Activated CD4-positive, alpha-beta T cell treated with anti-CD3 and anti-CD28 coated beads for 24 hours (primary cell): ENCODE measurements at places on chromosomes 11 and 22.
A peak's percentile ranks its signal among the peaks of the same experiment; 100 is the strongest.

DNA sequence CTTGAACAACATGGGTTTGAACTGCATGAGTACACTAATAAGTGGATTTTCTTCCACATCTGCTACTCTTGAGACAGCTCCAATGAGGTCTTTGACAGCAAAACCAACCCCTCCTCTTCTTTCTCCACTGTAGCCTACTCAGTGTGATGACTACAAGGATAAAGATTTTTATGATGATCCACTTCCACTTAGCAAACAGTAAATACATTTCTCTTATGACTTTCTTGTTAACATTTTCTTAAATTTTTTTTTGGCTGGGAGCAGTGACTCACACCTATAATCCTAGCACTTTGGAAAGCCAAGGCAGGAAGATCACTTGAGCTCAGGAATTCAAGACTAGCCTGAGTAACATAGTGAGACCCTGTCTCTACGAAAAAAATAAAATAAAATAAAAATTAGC is 9.9 kb upstream of the EIF4G2 start:
- no peak for DNase-seq

DNA sequence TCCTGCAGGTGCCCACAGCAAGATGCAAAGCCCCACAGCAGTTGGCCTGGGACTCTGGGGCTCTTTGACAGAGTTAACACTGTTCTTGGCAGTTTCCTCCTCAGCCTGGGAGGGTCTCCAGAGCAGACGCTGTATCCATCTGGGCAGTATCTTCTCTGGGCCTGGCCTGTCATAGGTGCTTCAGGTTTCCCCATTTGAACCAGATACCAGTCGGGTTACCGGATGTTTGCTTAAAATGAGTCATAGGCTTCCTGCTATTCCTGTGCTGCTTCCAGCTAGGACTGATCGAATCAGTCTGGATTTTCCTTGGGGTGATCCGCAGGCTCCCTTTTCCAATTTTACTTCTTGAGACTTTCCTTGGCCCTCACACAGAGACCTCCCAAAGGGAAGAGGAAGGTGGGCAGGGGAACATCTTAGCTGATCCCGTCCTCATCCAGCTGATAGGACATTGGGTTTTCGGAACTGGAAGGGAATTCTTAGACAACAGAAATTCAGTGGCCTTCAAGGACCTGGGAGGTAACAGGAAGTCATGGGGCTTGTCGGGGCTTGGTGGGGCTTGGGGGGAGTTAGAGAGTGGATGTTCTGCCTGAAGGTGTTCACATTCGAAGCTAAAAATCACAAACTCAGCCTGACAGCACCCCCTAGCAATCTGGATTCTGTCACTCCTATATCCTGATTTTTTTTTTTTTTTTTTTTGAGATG is 2.4 kb upstream of the RANGAP1 start:
- no peak for DNase-seq

GRCh38 chr11:66958956-66959274 is 732 bp upstream of the PC start:
- peak; percentile 4 for DNase-seq

DNA sequence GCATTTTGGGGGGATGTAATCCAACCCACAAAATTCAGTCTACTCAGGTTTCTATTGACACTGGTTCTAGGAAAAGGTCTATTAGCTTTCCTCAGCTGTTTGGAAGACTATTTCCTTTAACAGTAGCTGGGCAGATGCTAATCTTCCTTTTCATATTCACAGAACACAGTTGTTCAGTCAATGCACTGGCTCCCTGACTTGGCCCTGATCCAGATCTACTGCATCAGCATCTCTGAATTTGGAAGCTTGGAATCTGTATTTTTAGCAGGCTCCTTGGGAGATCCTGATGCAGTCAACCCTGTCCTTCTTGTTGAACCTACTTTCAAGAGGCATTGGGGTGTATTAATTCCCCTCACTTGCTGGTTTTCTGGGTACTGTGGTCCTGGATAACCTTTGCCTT is 6.3 kb downstream of the HTATIP2 start:
- no peak for DNase-seq

GRCh38 chr22:49286181-49286760 is 541.4 kb downstream of the BRD1 start:
- DNase-seq: no peak

DNA sequence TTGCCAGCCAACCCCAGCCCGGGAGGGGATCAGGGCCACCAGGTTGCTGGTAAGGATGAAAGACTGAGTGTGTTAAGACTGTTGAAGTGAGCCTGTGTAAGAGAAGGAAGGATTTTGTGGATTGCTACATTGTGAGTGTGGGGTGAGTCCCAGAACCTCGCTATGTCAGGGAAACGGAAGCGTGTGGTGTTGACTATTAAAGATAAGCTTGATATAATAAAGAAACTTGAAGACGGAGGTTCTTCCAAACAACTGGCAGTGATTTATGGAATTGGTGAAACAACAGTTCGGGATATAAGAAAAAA is 627 bp downstream of the JRKL start:
- DNase-seq: no peak

DNA sequence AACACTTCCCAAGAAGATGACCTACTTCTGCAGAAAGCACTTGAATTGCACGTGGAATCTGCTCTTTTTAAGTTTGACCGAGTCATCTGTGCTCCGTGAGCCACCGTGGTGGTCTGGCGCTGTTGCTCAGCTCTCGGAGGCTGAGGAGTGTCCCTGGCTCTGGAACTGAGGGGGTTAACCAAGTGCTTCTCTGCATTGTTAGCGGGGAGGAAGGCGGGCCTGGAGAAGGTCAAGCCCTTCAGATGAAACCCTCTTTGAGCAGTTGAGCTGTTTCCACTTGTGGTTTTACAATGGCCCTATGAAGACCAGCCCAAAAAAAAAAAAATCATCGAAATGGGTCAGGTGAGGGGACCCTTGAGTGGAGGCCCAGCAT is 286.4 kb downstream of the NTM start:
- DNase-seq: no peak

DNA sequence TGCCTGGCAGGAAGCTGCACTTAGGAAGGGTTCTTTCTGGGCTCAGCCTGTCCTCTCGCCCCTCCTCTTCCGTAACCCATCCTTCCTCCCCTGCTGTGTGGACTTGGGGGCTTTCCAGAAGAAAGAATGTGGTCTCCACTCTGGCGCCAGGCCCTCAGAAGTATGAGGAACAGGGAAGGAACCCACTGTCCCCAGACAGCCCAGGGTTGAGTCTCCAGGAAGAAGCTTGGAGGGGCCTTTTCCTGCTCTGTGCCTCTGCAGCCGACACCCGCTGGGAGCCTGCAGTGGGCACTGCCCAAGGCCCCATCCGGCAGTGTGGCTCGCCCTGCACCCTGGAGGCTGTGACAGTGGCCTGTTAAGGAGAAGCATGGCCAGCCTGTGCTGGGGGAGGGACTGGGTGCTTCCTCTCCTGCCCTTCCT is 112.6 kb downstream of the ST3GAL4 start:
- no peak for DNase-seq

GRCh38 chr11:129637473-129637872 is 178.2 kb upstream of the TMEM45B start:
- DNase-seq: no peak

DNA sequence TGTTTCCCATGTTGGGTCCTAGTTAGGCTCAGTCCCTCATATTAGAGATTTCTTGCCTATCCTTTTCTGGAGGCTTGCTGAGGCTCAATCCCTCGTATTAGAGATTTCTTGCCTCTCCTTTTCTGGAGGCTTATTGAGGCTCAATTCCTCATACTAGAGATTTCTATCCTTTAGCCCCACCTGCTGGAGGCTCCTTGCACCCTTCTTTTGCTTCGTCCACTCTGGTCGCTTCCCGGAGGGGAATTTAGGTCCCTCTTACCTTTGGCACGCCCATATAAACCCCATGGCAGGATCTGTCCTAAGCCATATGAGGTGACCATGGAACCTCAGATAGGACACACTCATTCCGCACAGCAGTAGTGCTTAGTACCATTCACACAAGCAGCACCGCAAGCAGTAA is 15.9 kb downstream of the CYP2D6 start:
- DNase-seq: no peak

- no peak for DNase-seq
These were observed 215.4 kb downstream of the METTL15 start for GRCh38 chr11:28323621-28324020.

- no peak for DNase-seq
These were observed 330.8 kb upstream of the MTNR1B start for GRCh38 chr11:92638678-92639077.

DNA sequence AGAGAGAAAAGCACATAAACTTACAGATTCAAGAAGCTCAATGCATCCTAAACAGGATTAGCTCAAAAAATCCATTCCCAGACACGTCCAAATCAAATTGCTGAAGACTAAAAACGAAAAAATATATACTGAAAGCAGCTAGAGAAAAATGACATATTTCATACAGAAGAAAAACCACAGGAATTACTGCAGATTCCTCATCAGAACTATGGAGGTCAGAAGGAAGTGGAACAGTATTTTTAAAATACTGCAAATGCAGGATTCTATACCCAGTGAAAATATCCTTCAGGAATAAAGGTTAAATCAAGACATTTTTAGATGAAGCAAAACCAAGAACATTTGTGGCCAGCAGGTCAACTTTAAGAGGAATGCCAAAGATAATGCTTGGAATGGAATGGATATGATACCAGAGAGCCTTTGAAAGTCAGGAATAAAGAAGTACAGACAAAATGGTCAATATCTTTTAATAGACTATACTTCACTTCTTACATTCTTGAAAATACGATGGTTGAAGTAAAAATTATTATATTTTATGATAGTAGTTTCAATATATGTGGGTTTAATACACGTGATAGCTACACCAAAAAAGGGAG is 352.9 kb downstream of the CTTN start:
- DNase-seq: no peak

DNA sequence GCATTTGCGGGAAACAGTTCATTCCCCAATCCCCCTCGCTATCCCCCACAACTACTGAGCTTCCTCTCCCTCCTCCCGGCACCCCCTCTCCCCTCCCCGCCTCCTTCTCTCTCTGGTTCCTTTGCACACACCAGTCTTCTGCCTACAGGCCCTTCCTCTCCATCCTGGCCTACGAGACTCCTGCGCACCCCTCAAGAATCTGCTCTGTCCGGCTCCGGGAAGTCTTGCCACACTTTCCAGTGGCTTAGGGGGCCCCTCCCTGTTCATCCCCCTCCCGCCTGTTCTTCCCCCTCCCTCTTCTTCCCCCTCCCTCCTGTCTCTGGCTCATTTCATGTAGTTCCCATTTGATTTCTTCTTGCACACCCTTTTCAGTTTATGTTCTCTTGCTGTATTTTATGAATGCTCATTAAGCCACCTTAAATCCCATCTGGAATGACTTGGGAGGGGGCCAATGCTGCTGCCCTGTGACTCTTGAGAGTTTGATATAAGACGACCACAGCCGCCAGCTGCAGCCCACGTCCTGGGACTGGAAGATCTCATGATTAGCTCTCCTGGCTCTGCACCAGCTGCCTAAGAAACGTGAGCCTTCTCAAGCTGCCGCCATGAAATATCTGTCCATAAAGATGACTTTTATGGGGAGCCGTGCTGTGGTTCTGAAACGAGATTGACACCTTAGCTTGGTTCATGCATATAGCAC is 50.9 kb downstream of the RPS6KA4 start:
- DNase-seq: no peak

- no peak for DNase-seq
These were observed 13.3 kb downstream of the GGTLC2 start for GRCh38 chr22:22657712-22658111.

- DNase-seq: no peak
These were observed 87.4 kb downstream of the HIPK3 start for GRCh38 chr11:33344611-33345010.

- no peak for DNase-seq
These were observed 59.1 kb downstream of the PDHX start for GRCh38 chr11:34975482-34975881.

DNA sequence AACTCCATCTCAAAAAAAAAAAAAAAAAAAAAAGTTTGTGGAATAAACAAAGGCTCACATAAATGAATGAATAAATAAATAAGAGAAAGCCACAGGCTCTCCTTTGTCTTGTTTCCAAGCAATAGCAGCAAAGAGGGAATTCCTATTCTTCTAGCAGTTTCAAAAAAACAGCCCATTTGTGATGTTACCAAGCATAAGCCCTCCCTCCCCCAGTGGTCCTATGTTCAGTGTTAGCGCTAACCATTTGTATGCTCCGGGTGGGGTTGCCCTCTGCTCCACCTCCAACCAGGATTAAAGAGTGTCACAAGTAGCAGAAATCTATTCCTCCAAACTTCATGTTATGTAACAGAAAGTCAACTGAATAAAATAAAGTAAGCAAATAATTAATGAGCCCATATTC is 1215.0 kb upstream of the TENM4 start:
- DNase-seq: no peak

DNA sequence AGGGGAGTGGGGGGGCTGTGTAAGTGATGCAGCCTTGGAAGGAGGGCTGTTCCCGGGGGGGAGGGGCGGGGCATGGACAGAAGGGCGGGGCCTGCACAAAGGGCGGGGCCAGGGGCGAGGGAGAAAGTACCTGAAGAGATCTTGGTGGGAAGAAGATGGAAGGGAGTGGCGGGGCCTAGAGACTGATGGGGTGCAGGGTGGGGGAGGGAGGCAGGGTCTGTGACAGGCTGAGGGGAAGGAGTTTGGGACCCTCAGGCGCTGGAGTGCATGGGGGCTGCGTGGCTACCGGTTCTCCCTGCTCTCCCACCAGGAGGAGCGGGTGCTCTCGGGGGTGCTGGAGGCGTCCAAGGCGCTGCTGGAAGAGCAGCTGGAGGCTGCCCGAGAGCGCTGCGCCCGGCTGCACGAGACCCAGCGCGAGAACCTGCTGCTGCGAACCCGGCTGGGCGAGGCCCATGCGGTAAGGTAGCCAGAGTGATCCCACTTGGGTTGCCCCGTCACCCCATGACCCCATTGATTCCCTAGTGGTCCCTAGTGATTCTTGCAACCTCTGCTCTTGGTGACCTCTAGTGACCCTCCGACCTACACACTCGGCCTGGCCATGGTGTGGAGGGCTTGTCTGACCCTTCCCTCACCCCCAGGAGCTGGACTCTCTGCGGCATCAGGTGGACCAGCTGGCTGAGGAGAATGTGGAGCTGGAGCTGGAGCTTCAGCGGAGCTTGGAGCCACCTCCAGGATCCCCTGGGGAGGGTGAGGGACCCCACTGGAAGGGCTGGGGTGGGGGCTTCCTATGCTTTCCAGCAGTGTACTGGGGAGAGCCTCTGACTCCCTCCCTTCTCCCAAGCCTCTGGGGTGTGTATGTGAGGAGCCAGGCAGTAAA is 3.1 kb downstream of the CCDC88B start:
- DNase-seq: no peak
